NCI-H1436 treated with DMSO at 0.1 percent for 48 hours (cell line): ENCODE measurements at places on chromosomes 3 and 15.

- no peak for DNase-seq
These were observed 20.4 kb downstream of the NSUN3 start for GRCh38 chr3:94083261-94083660.

- no peak for DNase-seq
These were observed 1.4 kb downstream of the EPHB3 start for GRCh38 chr3:184562878-184563560.

- no peak for DNase-seq
These were observed 198.0 kb downstream of the THRB start for GRCh38 chr3:24296441-24297205.

DNA sequence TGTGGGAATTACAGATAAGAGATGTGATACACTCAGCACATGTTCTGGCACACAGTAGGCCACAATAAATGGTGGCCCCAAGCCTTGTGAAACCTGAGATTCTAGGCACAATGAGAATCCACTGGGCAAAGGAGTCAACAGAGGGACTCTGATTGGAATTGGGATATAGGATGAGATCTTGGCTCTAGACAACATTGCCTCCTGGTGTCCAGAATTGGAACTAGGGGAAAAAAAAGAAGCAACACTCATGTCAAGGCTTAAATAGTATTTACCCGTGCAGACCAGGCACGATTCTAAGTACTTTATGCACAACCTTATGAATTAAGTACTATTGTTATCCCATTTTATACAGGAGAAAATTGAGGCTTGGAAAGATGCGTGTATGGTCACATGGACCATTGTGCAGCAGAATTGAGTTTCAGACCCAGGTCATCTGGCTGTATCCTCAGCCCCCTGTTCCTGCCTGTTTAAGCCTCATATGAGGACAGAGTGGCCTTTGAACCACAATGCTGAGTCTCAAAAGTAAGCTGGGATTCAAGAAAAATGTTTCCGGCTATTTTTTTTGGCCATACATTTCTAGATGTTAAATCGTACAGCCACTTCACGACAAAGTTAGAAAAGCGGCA, 124.8 kb downstream of the SV2B start:
- DNase-seq, result no peak

DNA sequence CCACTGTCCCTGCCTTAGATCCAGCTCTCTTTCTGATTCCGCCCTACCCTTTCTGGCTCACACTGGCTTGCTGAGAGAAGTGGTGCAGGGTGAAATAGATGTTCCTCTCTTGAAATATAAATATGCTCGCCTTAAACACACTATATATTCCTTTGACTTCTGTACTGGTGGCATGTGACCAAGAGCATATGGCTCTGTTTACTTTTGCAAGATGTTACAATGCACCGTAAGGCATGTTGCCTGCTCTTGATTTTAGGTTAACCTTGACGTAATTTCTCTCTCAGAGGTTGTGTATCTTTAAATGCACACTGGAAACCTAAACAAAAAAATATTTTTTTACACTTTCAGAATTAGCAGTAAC, 749 bp downstream of the RSRC1 start:
- no peak for DNase-seq

- no peak for DNase-seq
These were observed 14.3 kb upstream of the DOCK3 start for GRCh38 chr3:50660386-50660785.

GRCh38 chr3:193970773-193971206, 165.2 kb upstream of the HES1 start:
- no peak for DNase-seq

DNA sequence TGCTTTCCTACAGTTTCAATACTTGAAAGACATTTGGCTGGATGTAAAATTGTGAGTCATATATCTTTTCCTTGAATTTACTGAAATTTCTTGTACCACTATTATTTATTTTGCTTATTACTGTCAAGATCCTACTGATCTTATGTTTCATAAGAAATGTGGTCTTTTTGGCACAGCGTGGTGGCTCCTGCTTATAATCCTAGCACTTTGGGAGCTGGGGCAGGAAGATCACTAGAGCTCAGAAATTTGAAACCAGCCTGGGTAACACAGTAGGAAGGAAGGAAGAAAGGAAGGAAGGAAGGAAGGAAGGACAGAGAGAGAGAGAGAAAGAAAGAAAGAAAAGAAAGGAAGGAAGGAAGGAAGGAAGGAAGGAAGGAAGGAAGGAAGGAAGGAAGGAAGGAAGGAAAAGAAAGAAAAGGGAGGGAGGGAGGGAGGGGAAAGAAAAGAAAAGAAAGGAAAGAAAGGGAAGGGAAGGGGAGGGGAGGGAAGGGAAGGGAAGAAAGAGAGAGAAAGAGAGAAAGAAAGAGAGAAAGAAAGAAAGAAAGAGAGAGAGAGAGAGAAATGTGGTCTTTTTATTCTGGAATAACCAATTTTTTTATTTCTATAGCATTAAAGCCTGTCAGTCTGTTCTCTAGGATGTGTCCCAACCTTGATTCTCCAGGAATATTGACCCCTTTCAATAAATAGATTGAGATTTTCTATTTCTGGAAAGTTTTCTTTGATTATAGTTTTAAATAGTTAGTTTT, 572.0 kb upstream of the TGFBR2 start:
- no peak for DNase-seq

- no peak for DNase-seq
These were observed 35.9 kb downstream of the CCK start for GRCh38 chr3:42229942-42230688.

DNA sequence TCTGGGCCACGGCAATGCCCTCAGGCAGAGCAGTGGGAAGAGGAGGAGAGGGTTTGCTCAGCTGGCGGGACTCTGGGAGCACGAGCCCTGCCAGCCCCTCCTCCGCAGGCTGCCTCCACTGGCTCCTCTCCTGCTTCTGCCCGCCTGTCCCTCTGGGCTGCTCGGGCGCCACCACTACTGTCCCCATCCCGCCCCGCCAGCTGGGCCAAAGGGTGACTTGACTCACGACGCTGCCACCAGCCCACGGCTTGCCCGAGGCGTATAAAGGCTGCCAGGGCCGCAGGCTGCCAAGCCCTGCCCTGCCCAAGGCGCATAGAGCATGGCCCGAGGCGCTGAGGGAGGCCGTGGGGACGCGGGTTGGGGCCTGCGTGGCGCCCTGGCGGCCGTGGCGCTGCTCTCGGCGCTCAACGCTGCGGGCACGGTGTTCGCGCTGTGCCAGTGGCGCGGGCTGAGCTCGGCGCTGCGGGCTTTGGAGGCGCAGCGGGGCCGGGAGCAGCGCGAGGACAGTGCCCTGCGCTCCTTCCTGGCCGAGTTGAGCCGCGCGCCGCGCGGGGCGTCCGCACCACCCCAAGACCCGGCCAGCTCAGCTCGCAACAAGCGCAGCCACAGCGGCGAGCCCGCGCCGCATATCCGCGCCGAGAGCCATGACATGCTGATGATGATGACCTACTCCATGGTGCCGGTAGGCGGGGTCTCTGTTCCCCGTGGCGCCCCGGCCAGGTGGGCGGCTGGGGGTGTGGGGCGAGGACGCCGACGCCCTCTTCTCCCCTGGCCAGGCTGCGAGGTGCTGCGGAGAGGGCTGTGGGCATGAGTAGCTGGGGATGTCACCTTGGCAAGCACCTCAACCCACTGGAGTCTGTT, at the start of gene GLDN:
GLDN (plus strand) TSS at position 290 of the 861 bp plus-strand sequence; CDS start at position 320, 30 bp downstream.
- no peak for DNase-seq

- no peak for DNase-seq
These were observed 1.1 kb downstream of the KCNH8 start for GRCh38 chr3:19149368-19149767.

GRCh38 chr15:80325206-80325605, 73.2 kb upstream of the CTXND1 start:
- DNase-seq, result no peak

- no peak for DNase-seq
These were observed 342.5 kb upstream of the TGFBR2 start for GRCh38 chr3:30263925-30264313.

DNA sequence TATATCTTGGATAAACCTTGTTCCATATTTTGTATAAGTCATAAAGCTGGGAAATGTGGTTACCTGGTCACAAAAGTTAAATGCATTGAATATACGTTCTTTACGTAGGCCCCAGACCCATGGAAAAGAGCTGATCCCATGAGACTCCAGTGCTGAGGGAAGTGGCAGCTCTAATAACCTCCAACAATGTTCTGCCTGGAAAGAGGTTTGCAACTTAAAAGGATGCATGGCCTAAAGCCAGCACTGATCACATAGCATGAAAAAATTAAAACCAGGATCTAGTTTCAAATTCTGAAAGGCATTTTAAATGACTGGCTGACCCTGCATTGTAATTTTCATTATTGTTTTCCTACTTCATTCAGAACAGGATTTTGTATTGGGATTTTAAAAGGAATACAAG, 27.9 kb upstream of the STRIT1 start:
- no peak for DNase-seq

DNA sequence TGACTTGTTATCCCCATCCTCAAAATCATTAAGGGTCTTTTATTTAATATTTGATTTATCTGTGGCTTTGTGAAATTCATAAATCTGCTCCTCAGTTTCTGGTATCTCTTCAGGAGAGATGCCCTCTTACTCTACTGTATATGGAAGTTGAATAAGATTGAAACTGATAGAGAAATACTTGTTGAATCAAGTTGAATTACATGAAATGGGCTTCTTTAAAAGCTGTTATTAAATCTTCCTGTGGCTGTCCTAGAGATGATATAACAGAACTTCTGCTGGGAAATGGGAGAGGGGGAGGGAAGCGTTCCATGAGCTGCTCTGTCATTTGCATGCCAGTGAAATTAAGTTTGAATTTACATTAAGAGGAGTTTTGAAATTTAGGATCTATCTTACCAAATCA, 494.4 kb upstream of the TPRG1 start:
- DNase-seq, result no peak

GRCh38 chr15:50377867-50378751, 23.1 kb upstream of the GABPB1 start:
- DNase-seq, result no peak

DNA sequence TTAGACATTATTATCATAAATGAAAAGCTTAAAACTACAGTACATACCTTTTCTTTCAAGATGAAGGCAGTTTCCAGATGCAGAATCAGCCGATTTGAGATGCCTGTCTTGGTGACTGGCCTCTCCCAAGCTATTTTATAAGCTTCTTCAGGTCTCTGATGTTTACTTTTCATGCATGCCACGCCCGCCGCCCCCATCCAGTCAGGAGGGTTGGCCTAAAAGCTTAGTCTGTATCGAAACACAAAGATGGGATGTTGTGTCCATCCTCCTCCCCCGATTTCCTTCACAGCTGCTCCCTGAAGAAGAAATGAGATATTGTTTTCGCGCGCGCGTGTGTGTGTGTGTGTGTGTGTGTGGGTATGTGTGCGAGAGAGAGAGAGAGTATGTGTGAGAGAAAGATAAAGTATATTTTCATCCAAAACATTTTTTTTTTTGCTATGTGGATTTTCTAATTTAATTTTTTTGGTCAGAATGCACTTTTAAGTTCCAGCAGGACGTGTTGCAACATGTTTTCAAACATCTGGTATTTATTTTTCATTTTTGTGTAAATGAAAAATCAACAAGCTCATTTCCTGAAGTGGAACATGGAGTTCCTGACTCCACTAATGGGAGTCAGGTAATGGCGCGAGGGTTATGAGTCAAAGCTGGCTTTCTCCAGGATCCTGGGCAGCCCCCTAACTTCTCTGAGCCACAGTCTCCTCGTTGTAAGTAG, at the start of gene APOD:
APOD (minus strand) TSS at position 110 of the 712 bp plus-strand sequence. CDS start 4,479 bp downstream, outside the sequence.
- no peak for DNase-seq

DNA sequence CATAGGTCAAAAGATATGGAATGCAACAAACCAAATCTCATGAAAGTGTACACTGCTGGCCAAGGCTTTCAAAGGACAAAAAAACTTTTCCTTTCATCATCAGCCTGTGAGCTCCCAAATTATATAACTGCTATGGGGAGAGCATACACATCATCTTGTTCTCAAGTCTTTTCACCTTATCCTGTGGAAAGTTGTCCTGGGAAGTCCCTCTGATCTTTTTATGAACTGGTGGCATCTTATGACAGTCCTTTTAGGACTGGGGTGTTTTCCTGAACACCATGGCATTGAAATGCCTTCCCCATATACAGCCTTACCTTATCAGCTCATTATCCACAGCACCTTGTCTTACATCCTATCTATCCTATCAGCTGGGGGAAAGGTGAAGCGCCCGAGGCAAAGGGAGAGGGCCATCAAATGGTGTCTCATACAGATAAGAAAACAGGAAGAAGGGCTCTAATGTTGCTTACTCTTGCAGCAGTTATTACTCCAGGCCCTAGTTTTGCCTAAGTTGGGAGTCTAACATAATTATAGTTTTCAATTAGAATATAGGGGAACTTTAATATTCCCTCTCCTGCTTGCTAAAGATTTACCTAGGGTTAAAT, 61.5 kb upstream of the GOLIM4 start:
- DNase-seq, result no peak

- DNase-seq, result no peak
These were observed at the start of gene PRR23C for GRCh38 chr3:139044366-139045210. Gene PRR23C, minus strand, starts transcription at chr3:139044892. Its CDS starts 272 bp downstream, at chr3:139044620.

DNA sequence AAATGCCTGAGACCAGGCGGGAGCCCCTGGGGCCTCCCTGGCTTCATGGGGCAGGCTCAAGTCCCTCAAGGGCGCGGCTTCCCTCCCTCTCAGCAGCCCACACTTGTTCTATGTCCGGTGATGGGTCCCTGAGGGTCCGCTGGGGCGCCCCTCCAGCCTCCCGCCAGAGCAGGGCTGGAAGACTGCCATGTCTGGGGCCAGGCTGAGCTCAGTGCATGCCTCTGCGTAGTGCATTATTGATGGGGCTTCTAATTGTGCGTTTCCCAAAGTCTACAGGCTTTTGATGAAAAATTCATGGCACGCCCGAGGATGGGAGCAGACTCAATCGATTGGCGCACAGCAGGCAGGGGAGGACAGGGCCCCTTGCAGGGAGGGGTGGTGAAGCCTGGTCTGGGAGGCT, 51.3 kb downstream of the CYP11A1 start:
- no peak for DNase-seq

DNA sequence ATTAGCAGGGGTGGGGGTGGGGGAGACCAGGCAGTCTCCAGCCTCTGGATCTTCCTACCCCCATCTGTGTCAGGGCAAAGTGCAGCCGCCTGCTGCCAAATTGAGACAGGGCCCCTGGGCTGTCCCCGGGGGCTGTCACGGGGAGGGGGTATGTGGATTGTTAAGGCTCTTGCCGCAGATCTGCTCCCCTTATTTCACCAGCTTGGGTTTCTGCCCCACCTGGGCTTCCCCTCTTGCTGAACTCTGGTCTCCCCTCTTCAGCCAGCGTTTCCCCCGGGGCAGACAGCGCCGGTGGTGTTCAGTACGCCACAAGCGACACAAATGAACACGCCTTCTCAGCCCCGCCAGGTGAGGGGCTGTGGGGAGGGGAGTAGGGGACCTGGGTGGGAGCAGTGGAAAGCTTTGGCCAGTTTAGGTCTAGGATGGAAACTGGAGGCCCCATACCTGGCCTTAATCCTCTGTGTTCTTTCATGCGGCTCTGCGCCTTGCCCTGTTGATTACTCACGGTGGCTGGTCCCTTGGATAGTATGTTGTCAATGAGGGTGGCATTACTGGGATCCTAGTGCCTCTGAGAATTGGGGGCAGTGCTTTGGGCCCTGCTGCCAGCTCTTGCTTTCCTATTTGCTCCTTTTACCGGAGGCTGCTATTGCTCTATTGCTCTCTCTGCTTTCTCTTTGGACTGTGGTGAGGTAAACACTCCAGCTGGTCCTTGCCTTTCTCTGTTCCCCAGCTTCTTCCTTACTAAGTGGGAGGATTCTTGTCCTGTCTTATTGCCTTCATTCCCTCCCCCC, 1.7 kb downstream of the EIF4G1 start:
- no peak for DNase-seq
